Adipocyte (in vitro differentiated cells): ENCODE measurements at places on chromosomes 7 and 10.

DNA sequence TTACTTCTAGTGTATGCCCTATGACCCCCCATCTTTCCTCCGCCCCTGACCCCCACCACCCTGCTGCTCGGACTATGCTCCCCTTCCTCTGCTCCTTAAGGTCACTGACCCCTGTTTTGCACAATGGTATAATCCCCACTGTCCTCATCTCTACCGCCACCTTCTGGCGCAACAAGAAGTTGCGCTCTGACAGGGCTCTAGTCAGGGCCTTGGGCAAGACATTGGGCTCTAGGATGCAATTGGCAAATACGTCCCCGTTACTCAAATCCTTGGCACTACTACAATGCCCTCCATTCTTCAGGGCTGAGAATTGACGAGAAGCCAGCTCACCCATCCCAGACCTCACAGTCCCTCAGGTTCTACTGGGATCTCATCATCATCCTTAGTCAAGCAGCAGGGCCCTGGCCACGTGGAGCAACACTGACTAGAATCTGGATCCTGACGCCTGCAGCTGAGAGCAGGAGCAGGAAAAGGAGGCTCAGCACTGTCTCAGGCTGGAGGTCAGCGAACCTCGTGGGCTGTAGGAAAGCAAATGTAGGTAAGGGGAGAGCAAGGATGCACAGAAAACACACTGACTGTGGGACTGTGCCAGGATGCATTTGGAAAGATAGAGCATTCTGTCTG, 10.6 kb downstream of the LRIT2 start:
- DNase-seq = no peak

DNA sequence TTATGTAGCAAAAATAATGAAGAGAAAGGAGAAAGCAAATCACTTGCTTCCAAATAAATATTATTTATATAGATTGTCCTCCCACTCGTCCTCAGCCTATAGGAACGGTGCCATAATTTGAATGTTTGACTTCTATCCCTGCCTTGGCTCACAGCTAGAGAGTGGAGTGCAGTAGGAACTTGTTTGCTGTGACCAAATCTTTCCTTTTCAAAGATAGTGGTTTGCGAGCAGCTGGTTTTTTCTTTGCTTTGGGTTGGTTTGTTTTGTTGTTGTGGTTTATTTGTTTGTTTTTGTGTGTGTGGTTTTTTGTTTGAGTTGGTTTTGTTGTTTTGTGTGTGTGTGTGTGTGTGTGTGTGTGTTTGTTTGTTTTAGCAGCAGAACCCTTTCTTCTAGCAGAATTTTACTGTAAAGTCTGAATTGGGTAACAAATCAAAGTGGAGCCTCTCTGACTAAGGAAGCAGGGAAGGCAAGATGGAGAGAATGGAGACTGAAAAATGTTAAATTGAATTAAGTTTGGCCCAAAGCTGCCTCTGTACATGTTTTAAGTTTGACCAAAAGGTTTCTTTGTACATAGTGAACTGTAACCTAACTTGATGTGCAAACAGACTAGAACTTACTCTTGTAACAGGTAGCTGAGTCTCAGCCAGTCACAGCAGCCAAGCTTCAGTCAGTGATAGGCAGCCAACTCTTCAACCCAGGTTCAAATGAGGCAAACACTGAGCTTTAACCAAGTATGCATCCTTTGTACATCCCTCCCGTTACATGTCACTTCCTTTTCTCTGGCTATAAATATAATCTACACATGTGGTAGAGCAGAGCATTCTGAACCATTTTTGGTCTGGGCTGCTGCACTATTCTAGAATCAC, 149.5 kb upstream of the LRGUK start:
- DNase-seq = no peak

- DNase-seq = no peak
These were observed 264.4 kb downstream of the ETV1 start for GRCh38 chr7:13724977-13725566.

DNA sequence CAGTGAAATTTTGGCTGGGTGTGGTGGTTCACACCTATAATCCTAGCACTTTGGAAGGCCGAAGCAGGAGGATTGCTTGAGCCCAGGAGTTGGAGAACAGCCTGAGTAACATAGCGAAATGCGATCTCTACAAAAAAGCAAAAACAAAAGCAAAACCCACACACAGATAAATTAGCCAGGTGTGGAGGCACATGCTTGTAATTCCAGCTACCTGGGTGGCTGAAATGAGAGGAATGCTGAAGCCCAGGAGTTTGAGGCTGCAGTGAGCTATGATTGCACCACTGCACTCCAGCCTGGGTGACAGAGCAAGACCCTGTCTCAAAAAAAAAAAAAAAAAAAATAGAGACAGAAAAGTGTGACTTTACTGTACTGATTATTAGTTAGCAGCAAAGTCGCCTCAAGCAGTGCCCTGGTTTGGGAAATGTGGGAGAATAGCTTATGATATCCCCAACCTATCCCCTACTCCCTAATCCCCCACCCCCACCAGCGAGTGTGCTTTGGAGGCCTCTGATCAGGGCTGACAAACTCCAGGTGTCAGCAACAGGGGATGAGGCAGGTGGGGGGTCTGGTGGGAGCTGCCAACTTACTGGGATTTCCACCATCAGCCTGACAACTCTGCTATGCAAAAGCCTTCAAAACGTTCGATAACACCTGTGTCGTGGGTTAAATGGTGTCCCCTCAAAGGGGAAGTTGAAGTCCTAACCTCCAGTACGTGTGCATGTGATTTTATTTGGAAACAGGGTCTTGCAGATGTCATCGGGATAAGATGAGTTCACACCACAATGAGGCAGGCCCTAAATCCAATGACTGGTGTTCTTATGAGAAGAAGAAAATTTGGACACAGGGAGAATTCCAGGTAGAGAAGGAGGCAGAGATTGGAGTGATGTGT, 124.7 kb upstream of the SDK1 start:
- DNase-seq = no peak

- no peak for DNase-seq
These were observed 233.3 kb downstream of the SKAP2 start for GRCh38 chr7:26630941-26631580.

GRCh38 chr7:113561446-113561845, 357.4 kb downstream of the PPP1R3A start:
- DNase-seq = peak; percentile 22

DNA sequence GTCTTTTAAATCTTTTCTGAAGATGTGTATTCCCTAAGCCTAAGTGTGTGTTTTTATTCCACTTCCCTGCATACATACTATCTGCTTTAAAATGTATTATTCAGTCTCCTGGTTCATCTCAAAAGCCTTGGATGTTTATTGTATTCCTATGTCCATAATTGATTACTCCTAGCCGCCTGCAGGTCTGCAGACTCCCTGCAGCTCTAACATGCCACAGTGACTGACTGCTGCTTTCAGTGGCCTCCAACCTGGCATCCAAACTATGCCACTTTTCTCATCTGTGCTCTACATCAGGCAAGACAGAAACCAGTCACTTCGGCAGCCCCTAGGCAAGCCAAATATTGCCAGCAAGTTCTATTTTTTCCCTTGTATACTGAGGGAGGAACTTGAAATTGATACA, 81.7 kb downstream of the ABCA13 start:
- DNase-seq = no peak

- peak; percentile 26 for DNase-seq
These were observed 46.8 kb downstream of the CAMK2B start for GRCh38 chr7:44278451-44279161.

DNA sequence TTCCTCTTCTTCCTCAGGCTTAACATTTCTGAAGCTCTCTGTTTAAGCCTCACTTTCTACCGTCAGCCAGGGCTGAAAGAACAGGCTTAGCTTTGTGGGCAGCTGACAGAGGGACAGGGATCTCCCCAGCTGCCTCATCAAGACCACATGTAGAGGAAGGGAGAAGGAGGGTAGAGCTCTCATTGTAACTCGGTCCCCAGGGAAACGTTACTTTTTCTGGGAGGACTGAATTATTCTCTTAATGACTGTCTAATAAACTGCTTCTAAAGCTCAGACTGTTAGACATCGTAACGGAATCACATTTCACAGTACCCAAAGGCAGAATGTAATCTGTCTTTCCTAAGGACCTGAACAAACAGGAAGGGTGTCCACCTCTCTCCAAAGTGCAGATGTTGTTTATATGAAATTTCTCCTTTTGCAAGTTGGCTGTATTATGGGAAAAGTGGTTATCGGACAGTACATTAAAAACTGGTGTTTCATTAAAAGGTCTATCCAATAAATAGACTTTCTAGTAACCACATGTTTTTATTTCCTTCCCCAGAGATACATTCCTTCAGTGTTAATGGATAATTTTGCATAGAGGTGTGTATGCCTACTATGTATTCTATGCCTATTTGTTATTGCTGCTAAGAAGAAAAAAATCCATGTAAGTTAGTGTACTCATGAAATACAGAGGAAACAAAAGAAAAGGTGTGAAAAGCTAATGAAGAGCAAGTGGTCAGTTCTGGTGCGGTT, 144.2 kb downstream of the CTTNBP2 start:
- no peak for DNase-seq

GRCh38 chr7:124752310-124752709, 13.3 kb downstream of the GPR37 start:
- no peak for DNase-seq

GRCh38 chr7:73722785-73723184, 3.3 kb upstream of the STX1A start:
- no peak for DNase-seq

GRCh38 chr7:99782012-99782953, 1.7 kb downstream of the CYP3A4 start:
- DNase-seq = no peak

DNA sequence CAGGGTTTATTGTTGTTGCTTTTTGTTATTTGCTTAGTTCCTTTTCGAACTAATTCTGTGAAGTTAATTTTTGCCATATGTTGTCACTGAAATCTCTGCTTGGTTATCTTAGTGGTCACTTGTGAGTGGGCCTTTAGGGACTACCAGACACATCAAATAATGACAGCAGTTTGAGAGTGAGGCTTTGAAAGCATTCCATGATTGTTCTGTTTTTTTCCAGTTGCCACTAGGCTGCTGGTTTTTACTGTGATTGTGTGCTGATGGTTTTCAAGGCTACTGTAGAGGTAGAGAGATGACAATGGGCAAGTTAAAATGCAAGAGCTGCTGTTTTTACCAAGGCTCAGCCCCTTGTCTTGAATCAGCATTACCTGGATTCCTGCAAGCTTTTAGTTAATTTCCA, 20.0 kb downstream of the SEPTIN7 start:
- no peak for DNase-seq

GRCh38 chr10:128971374-128972035, 495.5 kb upstream of the MGMT start:
- no peak for DNase-seq

GRCh38 chr7:139682136-139683013, 95.4 kb downstream of the HIPK2 start:
- DNase-seq = peak; percentile 34

DNA sequence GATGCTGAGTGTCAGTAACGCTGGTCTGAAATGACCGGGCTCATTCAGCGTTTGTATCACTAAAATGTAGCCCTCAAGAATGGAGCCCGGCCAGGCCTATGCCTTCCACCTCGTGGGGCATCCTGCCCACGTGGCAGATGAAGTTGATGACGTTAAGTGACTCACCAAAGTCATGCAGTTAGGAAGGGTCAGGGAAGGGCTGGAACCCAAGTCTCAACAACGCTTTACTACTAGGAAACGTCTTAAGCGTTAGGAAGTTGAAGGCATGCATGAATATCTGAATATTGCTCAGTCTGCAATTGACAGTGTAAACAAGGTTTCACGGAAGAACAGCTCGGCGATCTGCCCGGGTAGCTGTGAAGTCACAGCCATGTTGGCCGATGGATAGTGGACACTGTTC, 14.0 kb upstream of the UBE3C start:
- no peak for DNase-seq

DNA sequence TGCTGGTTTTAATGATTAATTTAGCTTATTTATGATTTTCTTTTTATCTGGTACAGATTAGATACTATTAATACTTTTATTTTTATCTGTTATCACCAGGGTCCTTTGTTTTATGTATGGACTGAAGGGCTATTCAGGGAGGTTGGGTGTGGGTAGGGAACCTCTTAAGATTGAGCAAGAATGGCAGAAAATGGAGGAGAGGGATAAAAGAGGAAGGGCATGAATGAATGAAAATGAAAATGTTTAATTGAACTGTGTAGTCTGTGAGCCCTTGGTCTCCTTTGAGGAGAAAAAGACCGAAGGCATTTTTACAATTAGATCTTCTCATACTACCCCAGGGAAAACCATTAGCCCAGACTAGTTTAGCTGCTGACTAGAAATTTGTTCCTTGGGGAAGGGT, 93.1 kb downstream of the CDK14 start:
- no peak for DNase-seq

DNA sequence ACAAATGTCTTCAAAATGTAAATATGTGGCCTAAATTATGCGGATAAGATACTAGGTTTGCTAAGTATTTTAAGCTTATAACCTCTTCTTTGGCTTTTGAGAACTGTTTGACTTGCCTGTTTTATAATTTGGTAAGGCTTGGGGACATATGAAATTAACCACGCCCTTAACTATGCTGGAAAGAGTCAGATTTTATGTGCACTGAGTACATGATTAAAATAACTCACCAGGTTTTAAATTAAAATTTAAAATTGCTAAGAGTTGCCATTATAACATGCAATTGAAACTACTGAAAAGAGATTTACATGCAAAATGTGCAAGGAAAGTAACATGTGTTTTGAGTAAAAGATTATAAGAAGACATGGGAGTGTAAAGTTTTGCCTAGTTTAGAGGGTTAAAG, 141.9 kb downstream of the WDR11 start:
- no peak for DNase-seq

- no peak for DNase-seq
These were observed 83.5 kb upstream of the GNA12 start for GRCh38 chr7:2927592-2927991.

DNA sequence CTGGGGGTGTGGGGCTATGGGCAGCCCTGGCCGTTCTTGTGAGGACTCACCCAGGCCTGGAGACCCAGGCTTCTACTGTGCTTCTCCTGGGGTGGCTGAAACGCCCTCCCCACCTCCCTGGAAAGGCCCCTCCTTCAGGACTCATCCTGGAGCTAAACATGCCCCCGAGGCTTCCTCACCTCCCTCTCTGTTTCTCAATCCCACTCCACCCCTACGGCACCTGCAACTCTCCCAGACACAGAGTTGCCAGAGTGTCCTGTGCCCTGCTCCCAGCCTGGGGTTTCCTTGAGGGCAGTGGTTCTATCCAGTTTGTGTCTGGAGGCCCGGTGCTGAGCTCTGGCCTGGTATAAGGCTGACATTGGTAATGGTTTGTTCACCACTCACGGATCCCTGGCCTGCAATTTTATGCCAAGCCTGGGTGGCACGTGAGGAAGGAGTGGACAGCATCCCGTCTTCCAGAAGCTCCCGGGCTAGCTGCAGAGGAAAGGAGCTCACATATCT, 68.0 kb downstream of the GRID1 start:
- DNase-seq = no peak

- DNase-seq = no peak
These were observed 4.7 kb upstream of the OPN4 start for GRCh38 chr10:86649471-86650150.
